ENCODE measurements at places on chromosomes 6 and 20.

- no peak for DNase-seq
These were observed 1.7 kb downstream of the ADGRF4 start for GRCh38 chr6:47700053-47700452.

GRCh38 chr6:16474772-16475493 is 236.5 kb downstream of the GMPR start:
- no peak for DNase-seq

DNA sequence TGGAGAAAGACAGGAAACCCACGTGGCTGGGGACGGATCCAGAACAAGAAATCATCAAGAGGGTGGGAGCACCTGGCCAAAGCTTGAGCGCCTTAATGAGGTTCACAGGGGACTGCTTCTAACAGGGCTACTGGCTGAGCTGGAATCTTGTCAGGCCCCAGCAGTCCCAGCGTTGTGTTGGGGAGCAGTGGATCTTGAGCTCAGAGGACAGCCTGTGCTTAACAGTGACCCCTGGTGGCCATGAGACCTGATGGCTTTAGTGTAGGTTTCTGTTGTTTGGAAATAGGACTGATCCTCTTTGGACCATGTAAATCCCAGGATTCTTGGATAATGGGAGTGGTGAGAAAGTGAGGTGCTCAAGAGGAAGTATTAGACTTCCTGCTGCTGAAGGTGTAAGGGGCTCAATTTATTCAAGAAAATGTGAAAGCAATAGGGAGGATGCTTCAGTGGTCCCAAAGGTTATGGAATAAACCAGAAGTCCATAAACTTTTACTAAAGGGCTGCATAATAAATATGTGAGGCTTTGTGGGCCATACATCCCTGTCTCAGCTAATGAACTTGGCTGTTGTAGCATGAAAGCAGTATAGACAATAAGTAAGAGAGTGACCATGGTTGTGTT is 216.2 kb downstream of the NFATC2 start:
- peak; percentile 30 for DNase-seq

DNA sequence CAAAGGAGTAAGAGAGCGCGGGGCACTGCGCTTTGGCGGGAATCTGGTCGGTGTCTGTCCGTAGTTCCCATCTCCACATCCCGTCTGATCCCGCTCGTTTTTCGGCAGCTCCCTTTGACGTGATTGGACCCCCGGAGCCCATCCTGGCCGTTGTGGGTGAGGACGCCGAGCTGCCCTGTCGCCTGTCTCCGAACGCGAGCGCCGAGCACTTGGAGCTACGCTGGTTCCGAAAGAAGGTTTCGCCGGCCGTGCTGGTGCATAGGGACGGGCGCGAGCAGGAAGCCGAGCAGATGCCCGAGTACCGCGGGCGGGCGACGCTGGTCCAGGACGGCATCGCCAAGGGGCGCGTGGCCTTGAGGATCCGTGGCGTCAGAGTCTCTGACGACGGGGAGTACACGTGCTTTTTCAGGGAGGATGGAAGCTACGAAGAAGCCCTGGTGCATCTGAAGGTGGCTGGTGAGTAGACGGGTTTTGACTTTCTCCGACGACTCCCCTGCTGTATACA is 1.4 kb downstream of the BTN1A1 start:
- DNase-seq: no peak

DNA sequence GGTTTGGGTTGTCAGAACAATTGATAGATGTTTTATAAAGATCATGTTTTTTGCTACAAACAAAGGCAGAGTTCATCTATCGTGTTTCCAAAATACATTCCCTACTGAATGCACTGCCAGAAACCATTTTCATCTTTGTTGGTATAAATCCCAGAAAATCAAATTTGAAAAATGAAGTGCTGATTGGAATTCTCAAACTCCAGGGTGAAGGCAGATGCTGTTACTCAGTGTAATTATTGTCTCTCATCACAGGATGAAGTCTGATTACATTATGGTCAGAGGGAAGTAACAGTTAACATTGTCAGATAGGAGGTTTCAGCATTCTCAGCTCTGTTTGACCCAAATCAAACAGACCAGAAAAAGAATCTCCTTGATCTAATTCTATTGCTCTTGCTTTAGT is 198.4 kb upstream of the KCNK16 start:
- no peak for DNase-seq

GRCh38 chr6:31767096-31767645 is 4.7 kb downstream of the SAPCD1 start:
- DNase-seq: no peak

DNA sequence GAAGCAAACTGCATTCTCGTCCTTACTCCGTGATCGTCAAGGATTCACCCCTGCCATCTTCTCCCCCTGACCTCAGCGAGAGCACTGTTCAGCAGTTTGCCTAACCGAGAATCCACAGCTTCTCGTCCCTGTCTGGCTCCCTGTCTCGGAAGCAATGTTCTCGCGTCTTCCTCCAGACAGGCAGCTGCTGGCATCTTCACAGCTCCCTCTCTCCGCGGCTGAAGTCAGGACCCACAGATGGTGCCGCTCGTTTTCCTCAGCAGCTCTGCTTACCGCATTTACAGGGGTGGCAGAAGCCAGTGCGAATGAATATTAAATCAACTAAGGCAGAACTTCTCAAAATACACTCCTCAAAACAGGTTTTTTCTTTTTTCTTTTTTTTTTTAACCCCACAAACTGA is 18.9 kb upstream of the SLC22A2 start:
- DNase-seq: no peak
